ENCODE measurements at places on chromosomes 6 and 20.

DNA sequence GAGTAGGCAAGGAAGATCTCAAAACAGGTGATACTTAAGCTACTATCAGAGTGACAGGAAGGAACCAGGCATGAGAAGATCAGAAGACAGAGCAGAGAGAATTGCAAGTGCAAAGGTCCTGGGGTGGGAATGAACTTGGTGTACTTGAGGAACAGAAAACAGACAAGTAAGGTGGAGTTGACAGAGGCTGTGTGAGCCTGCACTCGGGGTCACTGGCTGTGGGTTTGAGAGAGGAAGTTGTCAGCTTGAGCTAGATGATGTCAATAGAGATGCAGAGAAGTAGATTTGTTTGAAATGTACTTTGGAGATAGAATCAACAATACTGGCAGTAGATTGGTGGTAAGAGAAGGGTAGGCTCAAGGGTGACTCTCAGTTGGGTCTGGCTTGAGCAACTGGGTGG, 209.5 kb downstream of the CLIC5 start:
- DNase-seq = no peak

- no peak for DNase-seq
These were observed 668 bp downstream of the PKIB start for GRCh38 chr6:122610690-122611455.

- no peak for DNase-seq
These were observed 60.6 kb downstream of the ANKS1A start for GRCh38 chr6:34949636-34950035.

GRCh38 chr20:48070991-48071652, 285.8 kb upstream of the SULF2 start:
- DNase-seq = no peak

- peak; percentile 89 for DNase-seq
These were observed 66.0 kb downstream of the KIZ start for GRCh38 chr20:21191839-21192238.

- no peak for DNase-seq
These were observed 56.3 kb downstream of the TSHZ2 start for GRCh38 chr20:53028337-53029007.

GRCh38 chr6:25050356-25050755, 114.6 kb upstream of the RIPOR2 start:
- DNase-seq = no peak

DNA sequence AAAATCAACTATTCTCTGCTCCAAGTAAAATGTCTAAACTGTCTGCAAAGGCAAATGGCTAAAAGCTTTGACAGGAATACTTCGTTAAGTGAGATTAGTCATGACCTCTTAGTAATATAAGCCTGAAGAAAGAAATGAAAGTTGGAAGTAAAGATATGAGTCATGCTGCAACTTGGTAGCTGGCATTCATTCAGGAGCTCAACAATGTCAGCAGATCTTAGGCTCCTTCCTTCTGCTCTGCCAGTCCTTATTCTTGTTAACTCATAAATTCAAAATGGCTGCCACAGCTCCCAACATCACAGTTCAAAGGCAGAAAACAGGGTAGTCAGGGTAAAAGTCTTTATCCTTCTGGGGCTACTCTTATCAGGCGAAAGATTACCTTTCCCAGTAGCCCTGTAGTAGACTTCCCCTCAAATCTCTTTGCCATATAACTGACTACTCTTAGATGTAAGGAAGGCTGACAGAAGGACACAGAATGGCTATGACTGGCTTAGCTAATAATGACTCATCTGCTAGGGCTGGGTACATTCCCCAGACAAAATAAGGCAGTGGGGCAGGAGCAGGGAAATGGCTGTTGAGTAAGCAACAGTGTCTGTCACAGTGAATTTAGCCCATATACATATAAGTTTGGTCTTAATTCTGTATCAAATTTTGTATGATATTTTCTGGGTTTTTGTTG, 24.4 kb upstream of the C6orf62 start:
- no peak for DNase-seq

- no peak for DNase-seq
These were observed 32.7 kb downstream of the OPRM1 start for GRCh38 chr6:154071711-154072110.

DNA sequence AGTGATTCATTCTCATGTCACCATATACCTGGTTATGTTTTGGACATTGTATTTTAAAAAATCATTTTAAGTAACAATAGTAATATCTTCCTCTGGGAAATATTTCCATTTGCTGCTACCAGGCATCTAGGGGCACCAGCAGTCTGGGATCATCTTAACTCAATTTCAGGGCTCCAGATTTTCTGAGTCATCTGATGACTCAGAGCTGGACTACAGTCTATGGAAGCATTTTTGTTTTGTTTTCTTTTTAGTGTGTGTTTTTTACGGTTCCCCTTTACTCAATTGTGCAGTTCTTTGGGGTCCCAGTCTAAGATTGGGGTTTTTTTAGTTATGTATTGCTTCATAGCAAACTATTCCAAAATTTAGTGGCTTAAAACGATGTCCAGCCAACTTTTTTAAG, 5.7 kb upstream of the FKBP5 start:
- no peak for DNase-seq

DNA sequence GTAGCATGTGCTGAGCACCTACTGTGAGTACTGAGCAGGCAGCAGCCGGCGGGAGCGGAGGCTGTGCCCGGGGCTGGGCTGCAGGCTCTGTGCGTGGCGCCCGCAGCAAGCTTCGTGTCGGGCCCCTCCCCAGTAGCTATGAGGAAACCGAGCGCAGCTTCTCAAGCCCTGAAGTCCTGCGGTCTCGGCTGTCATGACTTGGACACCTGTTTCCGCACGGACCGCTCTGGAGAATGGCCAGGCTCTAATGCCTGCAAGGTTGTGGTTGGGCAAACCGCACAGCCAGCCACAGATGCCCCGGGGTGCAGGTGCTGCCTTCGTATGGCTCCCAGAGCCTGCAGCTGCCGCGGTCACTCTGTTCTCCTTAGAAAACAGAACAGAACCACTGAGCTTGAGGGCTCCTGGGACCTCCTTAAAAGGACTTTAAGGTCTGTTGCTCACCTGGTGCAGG, 33.7 kb downstream of the PYGB start:
- DNase-seq = no peak

DNA sequence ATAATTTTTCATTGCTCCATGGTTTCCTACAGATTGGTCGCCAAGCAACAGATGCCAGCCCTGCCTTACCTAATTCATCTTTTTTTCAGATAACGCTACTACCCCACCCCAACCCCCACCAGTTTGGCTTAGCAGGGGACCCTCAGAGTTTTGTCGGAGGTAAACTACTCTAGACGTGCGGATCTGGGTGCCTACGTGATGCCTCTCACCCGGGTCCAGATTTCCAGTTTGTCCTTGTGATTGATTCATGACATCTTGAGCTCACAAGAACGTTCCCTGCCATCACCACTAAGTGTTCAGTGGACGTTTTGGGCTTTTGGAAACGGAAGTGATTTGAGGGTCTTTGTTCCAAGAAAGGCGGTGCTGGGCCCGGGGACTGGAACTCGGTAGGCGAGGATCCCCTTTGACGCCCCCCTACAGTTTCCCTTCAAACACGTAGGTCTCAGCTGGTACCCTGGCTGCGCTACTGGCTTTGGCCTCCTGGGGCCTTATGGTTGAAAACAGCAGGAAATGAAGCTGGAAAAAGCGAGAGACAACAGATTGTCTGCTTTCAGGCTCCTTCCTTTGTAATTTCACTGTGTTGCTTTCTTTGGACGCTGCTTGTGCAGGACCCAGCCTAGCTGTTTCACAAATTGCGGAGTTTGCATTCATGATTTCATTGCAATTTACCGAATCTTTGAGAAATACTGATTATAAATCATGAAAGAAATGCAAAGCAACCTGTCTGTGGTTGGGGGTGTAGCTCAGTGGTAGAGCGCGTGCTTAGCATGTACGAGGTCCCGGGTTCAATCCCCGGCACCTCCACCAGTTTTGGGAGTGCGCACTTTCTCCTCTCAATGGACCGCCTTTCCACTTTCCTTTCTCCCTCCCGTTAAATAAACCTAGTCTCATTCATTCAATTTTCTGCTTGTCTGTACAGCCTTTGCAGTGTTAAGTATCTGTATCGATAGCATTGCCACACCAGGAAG, 81.0 kb downstream of the GPX5 start:
- no peak for DNase-seq

- DNase-seq = no peak
These were observed 657.5 kb downstream of the RFPL4B start for GRCh38 chr6:113004470-113005270.

- DNase-seq = no peak
These were observed 114.9 kb downstream of the GRM4 start for GRCh38 chr6:34030831-34031624.

GRCh38 chr6:163620670-163621330, 206.3 kb downstream of the QKI start:
- DNase-seq = no peak

GRCh38 chr6:144145541-144145940, 4.8 kb upstream of the STX11 start:
- DNase-seq = no peak

DNA sequence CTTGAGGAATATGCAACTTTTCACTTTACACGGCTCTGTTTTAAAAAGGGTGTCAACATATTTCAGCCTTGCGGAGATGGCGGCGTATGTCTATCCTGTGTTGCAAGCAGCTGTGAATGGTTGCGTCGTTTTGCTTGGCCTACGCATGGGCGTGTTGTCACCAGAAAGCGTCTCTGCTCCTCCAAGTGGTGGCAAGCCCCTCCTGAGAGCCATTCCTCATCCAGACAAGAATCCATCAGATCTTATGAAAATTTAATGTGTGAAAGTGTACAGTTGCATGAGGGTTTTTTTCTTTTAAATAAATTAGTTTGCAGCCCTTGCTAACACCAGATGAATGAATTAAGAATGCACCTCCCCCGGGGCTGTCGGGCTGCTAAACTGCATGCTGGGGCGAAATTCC, 114.4 kb downstream of the PHACTR3 start:
- DNase-seq = no peak

GRCh38 chr6:12148841-12149240, 136.7 kb downstream of the HIVEP1 start:
- no peak for DNase-seq

DNA sequence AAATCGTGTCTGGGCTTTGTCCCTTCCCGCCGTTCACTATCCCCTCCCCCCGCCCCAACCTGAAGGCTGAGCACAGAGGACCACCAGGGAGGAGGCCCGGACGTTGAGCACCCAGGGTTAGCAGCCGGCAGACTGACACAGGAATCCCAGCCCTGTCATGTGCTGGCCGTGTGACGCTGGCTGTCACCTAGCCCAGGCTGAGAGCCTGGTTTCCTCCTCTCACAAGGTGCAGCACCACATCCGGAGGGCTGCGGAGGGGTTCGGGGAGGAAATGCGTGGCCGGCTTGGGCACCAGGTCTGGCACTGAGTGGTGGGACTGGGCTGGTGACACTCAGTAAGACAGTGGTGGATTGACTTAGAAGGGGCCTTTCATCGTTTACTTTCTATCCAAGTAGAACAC, 4.6 kb upstream of the LSM14B start:
- DNase-seq = no peak

DNA sequence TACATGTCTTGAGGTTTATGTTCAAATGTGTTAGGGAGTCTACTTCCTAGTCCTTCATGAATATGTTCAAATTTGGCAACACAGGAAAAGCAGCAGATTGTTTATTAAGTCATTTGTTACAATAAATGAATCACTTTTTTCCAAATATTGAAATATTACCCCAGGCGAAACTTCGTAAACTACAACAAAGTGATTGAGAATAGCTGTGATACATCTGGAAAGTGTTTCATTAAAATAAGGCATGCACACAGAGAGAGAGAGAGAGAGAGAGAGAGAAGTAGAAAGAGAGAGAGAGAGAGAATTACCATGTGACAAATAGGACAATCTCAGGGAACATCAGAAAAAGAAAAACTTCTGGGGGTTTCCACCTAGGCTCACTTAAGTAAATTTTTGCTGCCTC, 363.1 kb upstream of the PTCHD4 start:
- DNase-seq = no peak

GRCh38 chr6:7939184-7939863, 28.7 kb upstream of the TXNDC5 start:
- DNase-seq = no peak

DNA sequence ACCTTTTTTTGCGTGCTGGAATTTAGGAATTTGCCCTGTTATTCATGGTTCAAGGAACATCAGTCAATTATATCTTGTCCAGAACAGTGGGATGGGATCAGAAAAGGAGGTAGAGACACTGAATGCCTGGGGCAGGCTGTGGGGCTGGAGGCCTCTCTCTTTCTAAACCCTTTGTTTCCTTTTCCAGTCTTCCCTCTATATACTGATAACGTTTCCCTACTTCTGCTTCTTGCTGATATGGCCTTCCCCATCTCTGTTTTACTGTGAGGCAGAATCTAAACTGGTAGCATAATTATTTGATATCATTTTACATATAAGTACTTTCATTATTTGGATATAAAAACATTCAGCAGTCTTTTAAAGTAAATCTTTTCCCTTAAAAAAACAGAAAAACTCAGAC, 67.5 kb downstream of the DNAH8 start:
- no peak for DNase-seq

DNA sequence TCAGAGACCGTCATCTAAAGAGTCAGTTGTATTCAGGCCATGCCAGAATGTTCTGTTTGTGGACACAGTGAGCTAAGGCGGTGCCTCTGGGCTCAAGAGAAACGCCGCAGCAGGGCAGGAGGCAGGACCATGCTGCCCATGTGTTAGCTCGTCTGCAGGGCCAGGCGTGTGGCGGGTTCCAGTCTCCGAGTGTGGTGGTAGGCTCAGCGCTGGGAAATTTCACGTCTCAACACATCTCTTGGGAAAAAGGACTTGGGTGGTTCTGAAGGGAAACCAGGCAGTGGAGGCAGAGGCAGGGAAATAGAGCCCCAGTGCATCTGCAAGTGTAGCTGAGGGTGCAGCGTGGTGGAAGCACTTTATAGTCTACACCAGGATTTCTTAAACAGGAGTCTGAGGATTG, 56.9 kb upstream of the TAGAP start:
- DNase-seq = no peak

DNA sequence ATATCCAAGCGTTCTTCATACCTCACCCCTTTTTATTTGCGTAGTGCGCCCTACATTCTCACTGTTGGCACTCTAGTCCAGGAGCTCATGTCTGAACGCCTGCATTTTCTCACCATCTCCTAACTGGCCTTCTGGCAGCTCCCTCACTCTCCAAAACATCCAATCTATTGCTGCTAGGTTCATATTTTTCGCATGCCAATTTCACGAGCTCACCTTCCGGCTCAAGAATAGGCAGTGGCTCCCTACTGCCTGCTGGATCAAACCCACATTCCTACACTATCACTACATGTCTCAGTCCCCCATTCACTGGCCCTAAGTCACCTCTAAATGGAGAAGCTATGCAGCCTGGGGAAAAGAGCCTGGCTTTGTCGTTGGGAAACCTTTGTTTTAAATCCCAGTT, 115.0 kb downstream of the IPCEF1 start:
- no peak for DNase-seq

GRCh38 chr6:26217714-26218075, 130.5 kb downstream of the HFE start:
- DNase-seq = no peak

Measured in iPS DF 19.7 (cell line).